ENCODE measurements at places on chromosomes 5 and 9.
A peak's percentile ranks its signal among the peaks of the same experiment; 100 is the strongest.

DNA sequence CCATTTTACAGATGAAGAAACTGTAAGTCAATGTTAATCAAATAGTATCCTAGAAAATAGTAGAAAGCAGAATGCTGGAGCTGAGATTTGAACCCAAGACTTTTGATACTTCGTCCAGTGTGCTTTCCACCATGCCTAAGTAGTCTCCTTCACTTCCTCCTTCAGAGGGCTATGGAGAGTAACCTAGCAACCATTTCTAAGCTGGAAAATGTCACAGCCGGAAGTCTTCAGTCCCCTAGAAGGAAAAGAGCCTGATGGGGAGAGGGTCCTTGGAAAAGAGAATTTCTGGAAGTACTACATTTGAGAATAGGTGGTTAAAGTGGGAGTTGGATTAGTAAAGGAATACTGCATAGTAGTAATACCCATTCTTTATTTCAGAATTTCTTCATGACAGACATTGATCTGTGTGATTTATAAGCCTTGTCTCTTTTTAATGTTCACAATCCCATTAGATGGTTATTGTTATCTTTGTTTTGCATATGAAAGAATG lies 32.7 kb downstream of the PCDHAC2 start:
- H3K4me1 ChIP-seq, result peaks cover 25% of the 10 kb centered on the region
- DNase-seq, result no peak
- peak overlapping the region; percentile 25 for H3K4me3 ChIP-seq
- no peaks in the 10 kb centered on the region for H3K36me3 ChIP-seq
- no peak overlapping the region for H3K27ac ChIP-seq

DNA sequence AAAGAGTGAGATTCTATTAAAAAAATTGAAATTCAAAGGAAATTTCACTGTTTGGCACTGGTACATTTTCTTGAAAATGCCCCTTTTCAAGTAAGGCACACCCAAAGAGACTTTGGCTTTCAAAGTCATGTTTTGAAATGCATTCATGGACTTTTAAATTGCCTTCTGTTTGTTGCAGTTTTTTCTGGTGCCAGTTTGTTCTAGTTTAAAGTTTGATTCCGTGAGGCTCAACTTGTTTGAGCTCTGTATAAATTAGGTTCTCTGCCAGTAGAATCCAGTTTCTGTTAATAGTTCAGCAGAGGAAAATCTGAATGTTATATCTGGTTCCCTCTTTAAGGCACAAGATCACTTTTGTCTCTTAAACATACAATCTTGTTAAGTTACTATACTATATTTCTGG lies 16.4 kb downstream of the ATP6V0E1 start:
- peaks cover 17% of the 10 kb centered on the region for H3K36me3 ChIP-seq
- H3K27me3 ChIP-seq, result no peaks in the 10 kb centered on the region
- H3K27ac ChIP-seq, result no peak overlapping the region
- DNase-seq, result no peak

DNA sequence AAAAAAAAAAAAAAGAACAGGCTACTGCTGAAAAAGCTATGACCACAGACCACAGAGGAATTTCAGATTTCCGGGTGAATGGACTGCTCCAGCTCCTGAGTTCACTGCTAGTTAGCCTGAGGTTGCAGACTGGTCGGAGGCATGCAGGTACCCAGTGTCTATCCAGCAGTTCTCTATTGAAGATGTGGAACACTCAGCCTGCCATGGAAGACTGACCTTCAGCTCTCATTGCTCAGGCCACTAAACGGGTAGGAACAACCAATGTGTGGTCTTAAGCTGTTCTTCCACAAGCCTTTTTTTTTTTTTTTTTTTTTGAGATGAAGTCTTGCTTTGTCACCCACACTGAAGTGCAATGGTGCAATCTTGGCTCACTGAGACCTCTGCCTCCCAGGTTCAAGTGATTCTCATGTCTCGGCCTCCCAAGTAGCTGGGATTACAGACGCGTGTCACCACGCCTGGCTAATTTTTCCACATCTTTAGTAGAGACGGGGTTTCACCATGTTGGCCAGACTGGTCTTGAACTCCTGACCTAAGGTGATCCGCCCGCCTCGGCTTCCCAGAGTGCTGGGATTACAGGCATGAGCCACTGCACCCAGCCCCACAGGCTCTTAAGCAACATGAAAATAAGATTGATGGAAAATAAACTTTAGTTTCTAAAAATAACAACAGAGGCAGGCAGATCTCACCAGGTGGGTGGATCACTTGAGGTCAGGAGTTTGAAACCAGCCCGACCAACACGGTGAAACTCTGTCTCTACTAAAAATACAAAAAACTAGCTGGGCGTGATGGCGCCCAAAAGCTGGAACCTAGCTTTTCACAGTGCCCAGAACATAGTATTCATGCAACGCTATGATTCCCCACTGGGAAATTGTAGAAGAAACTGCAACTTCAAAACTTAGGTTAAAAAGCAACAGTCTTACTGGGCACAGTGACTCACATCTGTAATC lies 20.0 kb upstream of the NPM1 start:
- H3K36me3 ChIP-seq, result no peaks in the 10 kb centered on the region
- no peaks in the 10 kb centered on the region for H3K27me3 ChIP-seq
- H3K27ac ChIP-seq, result no peak overlapping the region
- H3K4me1 ChIP-seq, result no peaks in the 10 kb centered on the region
- H3K4me3 ChIP-seq, result no peak overlapping the region

DNA sequence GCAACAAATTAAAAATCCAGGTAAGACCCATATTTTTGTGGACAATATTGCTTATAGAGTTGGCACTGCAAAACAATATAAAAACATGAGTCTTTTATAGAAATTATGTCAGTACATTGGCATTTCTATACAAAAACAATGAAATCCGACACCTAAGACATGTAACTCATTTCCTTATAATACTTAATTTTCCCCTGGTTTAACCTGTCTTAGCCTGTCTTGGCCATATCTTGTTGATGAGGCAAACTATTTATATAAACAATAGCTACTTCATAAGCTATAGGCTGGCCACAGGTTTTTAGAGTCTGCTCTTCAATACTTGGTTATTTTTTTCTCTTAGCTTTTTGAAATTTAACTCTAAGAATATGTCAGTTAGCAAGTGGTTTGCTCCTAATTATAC lies 44.7 kb upstream of the IZUMO3 start:
- H3K27ac ChIP-seq, result no peak overlapping the region
- no peaks in the 10 kb centered on the region for H3K36me3 ChIP-seq
- H3K4me1 ChIP-seq, result no peaks in the 10 kb centered on the region
- no peak overlapping the region for H3K4me3 ChIP-seq

DNA sequence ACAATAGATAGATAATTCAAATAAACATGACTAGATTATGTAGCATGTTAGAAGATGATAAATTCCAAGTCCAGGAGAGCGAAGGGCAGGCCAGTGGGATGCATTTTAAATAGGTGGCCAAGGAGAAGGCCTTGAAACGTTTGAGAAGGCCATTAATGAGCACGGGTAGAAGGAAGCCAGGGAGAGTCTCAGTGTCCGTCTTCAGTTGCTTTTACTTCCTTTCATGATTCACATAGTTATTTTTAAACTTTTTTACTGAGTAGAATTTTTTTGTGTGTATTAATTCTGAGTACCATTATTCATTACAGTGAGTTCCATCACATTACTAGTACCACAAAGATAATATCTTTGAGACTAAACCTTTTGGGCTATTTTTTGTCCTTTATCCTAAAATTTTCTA lies 259.2 kb downstream of the ARRDC3 start:
- no peak for DNase-seq
- H3K4me1 ChIP-seq, result no peaks in the 10 kb centered on the region
- no peak overlapping the region for H3K4me3 ChIP-seq
- H3K27ac ChIP-seq, result no peak overlapping the region
- H3K36me3 ChIP-seq, result no peaks in the 10 kb centered on the region

DNA sequence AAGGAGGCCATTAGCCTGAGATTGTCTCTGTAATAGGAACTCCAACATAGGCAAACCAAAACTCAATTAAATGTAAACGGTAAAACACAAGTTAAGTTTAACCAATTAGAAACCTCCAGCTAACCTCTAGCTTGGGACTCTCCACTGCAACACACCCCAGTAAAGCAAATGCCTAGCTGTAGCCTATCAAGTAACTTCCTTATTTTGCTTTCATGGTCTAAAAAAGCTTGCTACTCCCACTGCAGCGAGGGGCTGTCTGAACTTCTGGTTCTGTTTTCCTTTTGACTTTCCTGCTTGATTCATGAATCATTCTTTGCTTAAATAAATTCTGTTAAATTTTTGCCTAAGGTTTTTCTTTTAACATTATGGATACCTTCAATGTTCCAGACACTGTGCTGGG lies 24.4 kb upstream of the C5orf46 start:
- no peaks in the 10 kb centered on the region for H3K36me3 ChIP-seq
- H3K4me3 ChIP-seq, result no peak overlapping the region
- no peak for DNase-seq
- H3K27ac ChIP-seq, result no peak overlapping the region
- no peaks in the 10 kb centered on the region for H3K4me1 ChIP-seq

- no peak overlapping the region for H3K27ac ChIP-seq
- H3K4me1 ChIP-seq, result peaks cover 3% of the 10 kb centered on the region
- H3K27me3 ChIP-seq, result no peaks in the 10 kb centered on the region
- no peak for DNase-seq
- H3K36me3 ChIP-seq, result no peaks in the 10 kb centered on the region
Measured at GRCh38 chr9:95067897-95068296, 249.6 kb downstream of the FANCC start.

DNA sequence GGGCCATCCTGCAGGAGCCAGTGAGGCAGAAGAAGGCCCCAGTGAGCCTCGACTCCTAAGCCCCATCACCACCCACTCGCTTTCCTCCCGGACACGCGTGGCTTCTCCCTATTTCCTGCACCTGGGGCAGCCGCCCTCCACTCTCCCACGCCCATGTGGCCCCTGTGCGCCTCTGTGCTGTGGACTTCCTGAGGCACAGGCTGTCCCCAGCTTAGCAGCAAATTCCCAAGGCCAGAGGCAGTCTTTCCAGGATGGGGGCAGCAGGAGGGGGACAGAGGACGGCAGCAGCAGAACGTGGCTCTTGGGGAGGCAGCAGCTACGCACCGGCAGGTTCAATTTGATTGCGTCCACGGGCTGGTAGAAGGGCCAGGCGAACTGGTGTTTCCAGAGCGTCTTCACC lies 14.9 kb downstream of the BRD3 start:
- no peak for DNase-seq
- H3K27ac ChIP-seq, result no peak overlapping the region
- H3K4me1 ChIP-seq, result no peaks in the 10 kb centered on the region
- no peak overlapping the region for H3K4me3 ChIP-seq
- H3K36me3 ChIP-seq, result peaks cover 9% of the 10 kb centered on the region

DNA sequence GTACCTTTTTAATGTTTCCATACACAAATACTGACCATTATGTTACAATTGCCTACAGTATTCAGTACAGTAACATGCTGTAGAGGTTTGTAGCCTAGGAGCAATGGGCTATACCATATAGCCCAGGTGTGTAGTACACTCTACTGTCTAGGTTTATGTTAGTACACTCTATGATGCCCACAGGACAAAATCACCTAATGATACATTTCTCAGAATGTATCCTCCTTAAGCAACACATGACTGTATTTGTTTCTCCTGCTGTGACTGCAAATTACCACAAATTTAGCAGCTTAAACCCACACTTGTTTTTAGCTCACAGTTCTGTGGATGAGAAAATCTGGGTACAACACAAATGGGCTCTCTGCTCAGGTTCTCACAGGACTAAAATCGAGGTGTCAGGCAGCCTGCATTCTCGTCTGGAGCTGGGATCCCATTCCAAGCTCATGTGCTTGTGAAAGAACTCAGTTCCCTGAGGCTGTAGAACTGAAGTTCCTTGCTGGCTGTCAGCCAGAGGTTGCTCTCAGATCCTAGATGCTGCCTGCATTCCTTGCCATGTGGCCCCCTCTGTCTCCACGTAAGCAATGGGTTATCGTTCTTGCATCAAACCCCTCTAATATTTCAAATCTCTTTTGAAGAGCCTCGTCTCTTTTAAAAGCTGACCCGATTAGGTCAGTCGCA lies 38.6 kb upstream of the PIK3R1 start:
- no peaks in the 10 kb centered on the region for H3K36me3 ChIP-seq
- H3K27me3 ChIP-seq, result no peaks in the 10 kb centered on the region
- no peak for DNase-seq
- no peaks in the 10 kb centered on the region for H3K4me1 ChIP-seq
- no peak overlapping the region for H3K4me3 ChIP-seq

GRCh38 chr9:133421615-133422542 lies at the start of gene ADAMTS13:
Gene ADAMTS13, plus strand, starts transcription at chr9:133422367. Its CDS starts 77 bp downstream, at chr9:133422444.
- H3K36me3 ChIP-seq, result no peaks in the 10 kb centered on the region
- H3K27me3 ChIP-seq, result no peaks in the 10 kb centered on the region
- no peak for DNase-seq
- H3K4me1 ChIP-seq, result peaks cover 2% of the 10 kb centered on the region

GRCh38 chr9:130997925-130998596 lies 10.9 kb upstream of the LAMC3 start:
- H3K4me1 ChIP-seq, result peaks cover 6% of the 10 kb centered on the region
- H3K36me3 ChIP-seq, result no peaks in the 10 kb centered on the region
- no peak overlapping the region for H3K27ac ChIP-seq
- no peak overlapping the region for H3K4me3 ChIP-seq
- peaks cover 9% of the 10 kb centered on the region for H3K27me3 ChIP-seq

DNA sequence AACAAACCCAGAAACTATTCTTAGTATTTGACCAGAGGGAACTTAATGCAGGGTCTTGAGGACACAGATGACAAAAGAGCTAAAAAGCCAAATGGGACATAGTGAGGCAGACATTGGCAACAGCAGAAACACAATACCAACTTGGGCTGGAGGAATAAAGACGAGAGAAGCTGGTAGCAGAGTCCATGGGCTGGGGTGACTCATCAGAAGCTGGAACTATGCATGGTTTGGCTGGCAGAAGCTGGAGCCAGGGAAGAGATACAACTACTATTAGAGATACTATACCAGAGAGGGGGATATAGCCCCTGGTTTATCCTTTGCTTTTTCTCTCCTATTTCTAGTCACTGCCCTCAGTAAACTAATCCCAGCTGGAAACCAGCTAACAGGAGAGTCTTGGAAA lies 29.2 kb upstream of the DPYSL3 start:
- no peaks in the 10 kb centered on the region for H3K27me3 ChIP-seq
- no peak for DNase-seq
- H3K4me3 ChIP-seq, result no peak overlapping the region
- no peak overlapping the region for H3K27ac ChIP-seq
- H3K36me3 ChIP-seq, result no peaks in the 10 kb centered on the region
- no peaks in the 10 kb centered on the region for H3K4me1 ChIP-seq

GRCh38 chr5:53554444-53554843 lies 6.0 kb upstream of the NDUFS4 start:
- H3K27ac ChIP-seq, result no peak overlapping the region
- no peaks in the 10 kb centered on the region for H3K36me3 ChIP-seq
- H3K4me3 ChIP-seq, result no peak overlapping the region
- H3K27me3 ChIP-seq, result no peaks in the 10 kb centered on the region
- H3K4me1 ChIP-seq, result no peaks in the 10 kb centered on the region

DNA sequence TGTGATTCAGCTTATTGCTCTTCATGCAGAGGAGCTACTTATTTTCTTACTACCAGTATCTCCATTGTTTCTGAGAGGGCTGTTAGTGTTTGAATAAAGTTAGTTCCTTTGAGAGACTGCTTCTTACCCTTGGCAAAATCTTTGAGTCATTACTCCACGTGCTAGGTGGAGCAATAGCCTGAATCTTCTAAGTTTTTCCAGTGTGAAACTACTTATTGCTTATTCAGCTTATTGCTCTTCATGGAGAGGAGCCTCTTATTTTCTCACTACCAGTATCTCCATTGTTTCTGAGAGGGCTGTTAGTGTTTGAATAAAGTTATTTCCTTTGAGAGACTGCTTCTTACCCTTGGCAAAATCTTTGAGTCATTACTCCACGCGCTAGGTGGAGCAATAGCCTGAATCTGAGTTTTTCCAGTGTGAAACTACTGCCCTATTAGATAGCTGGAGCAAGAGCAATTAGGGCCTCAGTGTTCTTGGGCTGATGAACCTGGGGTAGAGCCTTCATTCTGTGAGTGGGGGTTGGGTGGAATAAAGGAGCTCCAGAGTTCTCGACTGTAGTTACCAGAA lies 41.9 kb downstream of the GPBP1 start:
- peaks cover 16% of the 10 kb centered on the region for H3K36me3 ChIP-seq
- no peaks in the 10 kb centered on the region for H3K4me1 ChIP-seq
- DNase-seq, result no peak
- no peak overlapping the region for H3K27ac ChIP-seq

All from H1 (cell line).